ENCODE measurements at places on chromosomes 1 and 21.

DNA sequence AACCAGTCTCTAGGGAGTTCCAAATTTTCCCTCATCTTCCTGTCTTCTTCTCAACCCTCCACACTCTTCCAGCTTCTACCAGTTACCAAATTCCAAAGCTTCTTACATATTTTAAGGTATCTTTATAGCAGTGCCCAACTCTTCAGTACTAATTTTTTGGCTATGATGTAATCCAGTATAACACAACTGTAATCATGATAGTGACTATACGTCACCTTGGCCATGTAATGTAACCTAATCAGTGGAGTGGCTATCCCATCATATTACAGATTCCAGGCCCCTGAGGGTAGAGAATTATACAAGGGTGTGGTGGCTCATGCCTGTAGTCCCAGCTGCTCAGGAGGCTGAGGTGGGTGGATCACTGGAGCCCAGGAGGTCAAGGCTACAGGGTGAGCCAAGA lies 143.2 kb downstream of the CLEC20A start:
- no peak for DNase-seq

DNA sequence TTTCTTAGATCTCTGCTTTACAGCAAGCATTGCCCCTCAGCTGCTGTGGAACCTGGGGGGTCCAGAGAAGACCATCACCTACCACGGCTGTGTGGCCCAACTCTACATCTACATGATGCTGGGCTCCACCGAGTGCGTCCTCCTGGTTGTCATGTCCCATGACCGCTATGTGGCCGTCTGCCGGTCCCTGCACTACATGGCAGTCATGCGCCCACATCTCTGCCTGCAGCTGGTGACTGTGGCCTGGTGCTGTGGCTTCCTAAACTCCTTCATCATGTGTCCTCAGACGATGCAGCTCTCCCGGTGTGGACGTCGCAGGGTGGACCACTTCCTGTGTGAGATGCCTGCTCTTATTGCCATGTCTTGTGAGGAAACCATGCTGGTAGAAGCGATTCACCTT lies 33.4 kb upstream of the OR2B11 start:
- DNase-seq, result no peak

DNA sequence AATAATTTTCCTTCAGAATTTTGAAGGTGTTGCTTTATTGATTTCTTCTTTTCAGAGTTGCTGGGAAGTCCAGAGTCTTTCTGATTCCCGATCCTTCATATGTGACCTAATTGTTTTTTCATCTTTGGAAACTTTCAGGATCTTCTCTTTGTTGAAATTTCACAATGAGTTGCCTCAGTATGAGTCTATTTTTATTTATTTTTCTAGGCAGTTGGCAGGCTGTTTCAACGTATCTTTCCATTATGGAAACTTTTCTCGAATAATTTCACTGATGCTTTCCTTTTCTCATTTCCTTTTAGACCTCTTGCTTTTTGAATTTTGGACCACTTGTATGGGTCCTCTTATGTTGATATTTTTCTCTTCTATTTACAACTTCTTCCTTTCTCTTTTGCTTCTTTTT lies 354.3 kb downstream of the TGFB2 start:
- DNase-seq, result no peak

GRCh38 chr1:15192916-15193550 lies 39.5 kb downstream of the TMEM51 start:
- no peak for DNase-seq

DNA sequence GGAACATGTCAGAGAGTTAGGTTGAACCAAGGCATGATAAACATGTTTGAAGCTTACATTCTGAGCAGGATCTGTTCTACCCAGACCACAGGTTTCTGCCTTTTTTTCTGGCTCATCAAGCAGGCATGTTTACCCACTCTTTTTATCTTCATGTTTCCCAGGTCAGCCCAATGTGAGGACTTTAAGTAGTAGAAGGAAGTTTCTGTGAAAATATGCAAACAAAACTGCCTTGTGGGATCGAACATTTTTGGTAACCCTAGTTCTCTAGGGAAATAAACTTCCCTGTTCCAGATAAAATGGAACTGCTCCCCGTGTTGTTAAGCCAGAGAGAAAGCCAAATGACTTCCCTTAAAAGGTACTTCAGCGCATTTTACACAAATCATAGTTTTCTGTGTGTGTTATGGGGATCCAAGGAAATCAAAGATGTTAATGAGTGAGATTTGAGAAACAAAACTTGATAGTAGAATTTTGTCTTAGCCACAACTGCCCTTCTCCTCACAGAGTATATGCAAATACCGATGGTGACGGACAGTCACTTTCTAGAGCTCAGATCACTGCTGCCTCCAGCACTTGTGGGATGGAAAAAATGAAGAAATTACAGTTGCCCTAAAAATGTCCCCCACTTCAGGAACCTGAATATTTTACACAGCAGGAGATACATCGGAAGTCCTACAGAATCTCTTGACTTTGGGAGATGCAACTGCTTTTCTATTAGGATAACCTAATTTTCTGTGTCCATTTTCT lies 765 bp upstream of the HIPK1 start:
- DNase-seq, result peak; percentile 46

GRCh38 chr1:58629031-58629462 lies 52.0 kb upstream of the TACSTD2 start:
- no peak for DNase-seq

DNA sequence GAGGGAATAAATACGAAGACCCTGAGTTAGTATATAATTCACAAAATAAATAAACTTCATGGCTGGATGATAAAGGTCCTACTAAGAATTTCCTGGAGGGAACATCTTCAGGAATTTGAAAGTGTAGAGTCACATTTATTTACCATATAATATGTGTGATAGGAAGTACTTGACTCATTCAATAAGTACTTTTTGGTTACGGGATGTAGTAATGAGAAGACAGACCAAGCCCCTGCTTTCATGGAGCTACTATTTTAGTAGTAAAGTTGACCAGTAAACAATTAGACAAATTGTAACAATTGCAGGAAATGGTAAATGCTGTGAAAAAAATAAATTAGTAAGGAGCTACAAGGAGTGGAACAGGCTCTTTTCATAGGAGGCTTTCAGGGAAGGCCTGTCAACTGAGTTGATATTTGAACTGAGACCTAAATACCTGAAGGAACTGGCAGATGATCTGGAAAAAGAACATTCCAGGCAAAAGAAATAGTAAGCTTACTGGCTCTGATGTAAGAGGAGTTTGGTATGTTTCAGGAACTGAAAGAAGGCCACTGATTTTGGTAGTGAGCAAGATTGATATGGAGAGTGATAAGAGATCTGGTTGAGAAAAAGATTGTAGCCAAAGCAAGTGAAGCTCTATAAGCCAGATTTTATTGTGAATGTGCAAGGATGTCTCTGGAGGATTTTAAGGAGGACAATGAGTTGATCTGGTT lies 36.2 kb downstream of the CAMSAP2 start:
- no peak for DNase-seq

DNA sequence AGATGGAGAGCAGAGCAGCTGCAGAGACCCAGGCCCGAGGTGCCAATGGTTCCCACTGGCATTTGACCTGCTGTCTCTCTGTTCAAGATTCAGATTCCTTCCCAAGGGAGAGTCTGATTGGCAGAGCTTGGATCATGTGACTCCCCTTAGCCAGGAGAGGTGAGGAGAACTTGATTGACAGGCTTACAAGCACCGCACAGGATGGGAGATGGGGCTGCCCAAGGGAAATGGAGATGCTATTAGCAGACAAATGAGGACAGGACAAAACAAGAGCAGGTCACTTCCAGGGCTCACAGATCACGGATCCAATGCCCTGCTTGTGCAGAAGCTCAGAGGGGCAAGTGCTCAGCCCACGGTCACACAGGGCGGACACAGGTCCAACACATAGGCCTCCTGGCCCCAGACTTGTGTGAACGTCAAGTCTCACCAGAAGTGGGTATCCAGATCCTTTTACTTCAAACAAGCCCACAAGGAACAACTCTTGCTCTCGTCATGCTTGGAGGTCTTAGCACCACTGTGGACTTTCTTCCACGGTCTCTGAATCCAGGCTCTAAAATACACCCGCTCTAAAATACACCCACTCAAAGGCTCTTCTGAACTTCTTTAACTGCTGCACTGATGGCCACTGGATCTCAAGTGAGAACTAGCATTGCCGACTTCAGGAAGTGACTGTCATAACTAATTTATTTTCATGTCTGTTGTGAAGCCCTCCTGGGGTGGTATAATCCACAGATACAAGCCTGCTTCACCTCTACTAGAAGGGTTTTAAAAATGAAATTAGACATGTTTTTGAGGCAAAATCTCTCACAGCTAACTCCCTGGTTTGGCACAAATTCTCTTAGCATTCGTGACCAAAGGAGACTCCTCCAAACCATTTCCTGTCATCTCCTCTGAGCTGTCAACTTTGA lies 274.9 kb downstream of the RRAGC start:
- no peak for DNase-seq

DNA sequence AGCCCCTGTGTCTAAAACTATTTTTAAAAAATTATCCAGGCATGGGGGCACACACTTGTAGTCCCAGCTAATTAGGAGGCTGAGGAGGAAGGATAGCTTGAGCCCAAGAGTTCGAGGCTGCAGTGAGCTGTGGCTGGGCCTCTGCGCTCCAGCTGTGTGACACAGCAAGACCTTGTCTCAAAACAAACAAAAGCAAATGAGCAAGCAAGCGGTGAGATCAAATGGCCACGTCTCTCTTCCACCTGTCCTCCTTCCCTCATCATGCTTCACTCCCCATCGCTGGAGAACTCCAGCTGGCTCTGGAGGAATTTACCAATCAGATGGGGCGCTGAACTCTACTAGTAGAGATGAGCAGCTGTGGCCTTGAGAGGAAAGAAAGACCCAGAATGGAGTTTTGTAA lies 14.0 kb upstream of the REN start:
- DNase-seq, result no peak

DNA sequence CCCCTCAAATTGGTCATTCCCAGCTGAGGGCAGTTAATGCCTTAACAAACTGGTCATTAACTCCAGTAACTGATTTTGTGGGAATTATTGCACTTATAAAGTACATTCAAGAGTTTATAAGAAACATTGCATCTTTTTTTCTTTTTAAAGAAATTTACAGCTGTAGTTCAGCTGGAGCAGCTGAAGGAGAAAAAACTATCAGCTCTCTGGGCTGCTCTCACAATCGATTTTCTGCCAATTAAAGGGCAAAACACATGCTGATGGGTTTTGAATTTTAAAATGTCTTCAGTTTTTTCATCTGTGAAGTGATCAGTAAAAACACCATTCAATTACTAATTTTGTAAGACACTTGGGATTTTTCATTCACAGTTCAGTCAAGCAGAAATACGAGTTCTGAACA lies 74.7 kb downstream of the KIFAP3 start:
- DNase-seq, result no peak

GRCh38 chr1:176998183-176998795 lies 166.2 kb downstream of the ASTN1 start:
- no peak for DNase-seq

DNA sequence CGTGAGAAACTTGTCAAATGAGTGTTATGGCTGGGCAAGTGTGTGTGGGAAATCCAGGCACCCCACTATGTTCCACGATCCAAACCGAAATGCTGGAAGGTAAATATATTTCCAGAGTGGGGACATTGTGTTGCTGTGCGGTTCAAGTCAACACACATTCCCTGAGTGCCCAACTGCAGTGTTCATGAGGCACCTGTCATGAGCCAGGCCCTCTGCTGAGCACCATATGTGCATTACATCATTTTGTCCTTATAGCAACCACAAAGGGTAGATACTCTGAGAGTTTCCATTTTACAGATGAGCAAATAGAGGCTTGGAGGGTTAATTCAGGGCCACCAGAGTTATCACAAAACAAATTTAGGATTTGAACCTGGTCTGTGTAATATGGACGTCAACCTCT lies 59.9 kb upstream of the SOD1 start:
- no peak for DNase-seq

DNA sequence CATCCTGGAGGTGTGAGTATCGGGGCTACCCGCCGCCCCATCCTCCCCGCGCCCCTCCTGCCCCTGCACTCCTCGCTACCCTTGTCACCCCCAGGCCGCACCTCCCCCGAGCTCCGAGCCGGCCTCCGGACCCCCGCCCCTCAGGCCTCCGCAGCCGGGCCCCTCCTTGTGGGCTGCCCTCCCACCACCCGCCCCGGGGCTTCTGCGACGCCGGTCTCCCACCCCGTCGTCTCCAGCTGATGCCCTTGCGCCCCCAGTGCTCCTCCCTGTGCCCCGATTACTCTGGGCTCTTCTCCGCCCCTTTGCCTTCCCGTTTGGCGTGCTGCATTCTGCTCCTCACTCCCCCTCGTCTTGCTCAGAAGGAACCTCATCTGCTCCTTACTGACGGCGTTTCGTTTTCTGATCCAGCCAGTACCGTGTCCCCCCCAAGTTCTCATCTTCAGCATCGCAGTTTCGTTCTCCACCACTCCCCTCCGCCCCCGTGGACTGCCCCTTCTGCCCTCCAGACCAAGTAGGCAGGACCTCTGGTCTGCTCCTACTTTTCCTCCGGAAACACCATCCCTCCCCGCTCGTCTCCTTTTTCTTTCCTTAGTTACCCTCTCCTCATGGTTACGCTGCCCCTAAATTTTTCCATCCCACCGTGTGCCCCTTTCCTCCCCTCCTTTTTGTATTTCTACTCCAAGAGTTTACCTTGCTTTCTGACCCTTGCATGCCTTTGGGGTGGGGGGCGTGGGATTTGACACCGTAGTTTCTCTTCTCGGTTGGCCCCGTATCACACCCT lies 841 bp downstream of the SNX27 start:
- peak; percentile 53 for DNase-seq

- DNase-seq, result no peak
Observed at GRCh38 chr21:44360159-44360558, 6.7 kb downstream of the TRPM2 start.

DNA sequence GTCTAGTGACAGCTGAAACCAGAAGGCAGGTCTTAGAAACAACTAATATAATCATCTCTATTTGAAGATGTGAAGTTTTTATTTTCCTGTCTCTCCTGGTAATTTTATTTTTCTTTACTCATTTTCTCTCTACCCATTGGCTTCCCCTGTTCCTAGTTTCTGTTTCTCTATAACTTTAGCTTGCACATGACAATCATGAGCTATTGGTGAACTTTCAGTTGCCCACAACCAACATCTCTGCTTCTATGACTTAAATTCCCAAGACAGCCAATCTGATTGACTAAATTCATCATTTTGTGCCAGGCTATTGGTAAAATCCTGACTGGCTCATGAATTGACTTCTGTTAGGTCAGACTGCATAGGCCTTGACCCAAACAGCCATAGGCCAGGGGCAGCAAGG lies 13.7 kb upstream of the ACADM start:
- no peak for DNase-seq

DNA sequence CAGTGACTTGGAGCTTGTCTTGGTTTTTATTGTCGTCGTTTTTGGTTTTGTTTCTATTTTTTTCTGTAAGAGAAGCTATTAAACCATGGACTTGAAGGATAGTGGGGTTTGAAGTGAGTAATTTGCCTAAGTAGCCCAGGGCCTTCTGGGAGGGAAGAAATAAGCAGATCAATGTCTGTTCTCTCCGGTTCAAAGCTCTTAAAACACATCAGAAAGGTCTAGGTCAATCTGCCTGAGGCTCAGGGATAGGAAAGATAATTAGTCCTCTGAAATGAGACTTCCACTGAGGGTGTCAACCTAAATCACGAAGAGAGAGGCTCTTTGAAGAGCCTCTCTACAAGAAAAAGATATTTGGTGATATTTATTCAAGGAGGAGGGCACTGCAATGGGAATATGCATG lies 178.0 kb downstream of the MATN1 start:
- no peak for DNase-seq

- peak; percentile 98 for DNase-seq
Observed at GRCh38 chr21:36989699-36990507, 16.6 kb upstream of the RIPPLY3 start.
